ENCODE measurements at places on chromosomes 5 and 9. TPM values are rescaled to one million over a fixed set of nuclear protein-coding genes. Genes with fewer than 3 reads are reported as not detected.

SLC6A19 gene
- not detected for total RNA-seq

DNA sequence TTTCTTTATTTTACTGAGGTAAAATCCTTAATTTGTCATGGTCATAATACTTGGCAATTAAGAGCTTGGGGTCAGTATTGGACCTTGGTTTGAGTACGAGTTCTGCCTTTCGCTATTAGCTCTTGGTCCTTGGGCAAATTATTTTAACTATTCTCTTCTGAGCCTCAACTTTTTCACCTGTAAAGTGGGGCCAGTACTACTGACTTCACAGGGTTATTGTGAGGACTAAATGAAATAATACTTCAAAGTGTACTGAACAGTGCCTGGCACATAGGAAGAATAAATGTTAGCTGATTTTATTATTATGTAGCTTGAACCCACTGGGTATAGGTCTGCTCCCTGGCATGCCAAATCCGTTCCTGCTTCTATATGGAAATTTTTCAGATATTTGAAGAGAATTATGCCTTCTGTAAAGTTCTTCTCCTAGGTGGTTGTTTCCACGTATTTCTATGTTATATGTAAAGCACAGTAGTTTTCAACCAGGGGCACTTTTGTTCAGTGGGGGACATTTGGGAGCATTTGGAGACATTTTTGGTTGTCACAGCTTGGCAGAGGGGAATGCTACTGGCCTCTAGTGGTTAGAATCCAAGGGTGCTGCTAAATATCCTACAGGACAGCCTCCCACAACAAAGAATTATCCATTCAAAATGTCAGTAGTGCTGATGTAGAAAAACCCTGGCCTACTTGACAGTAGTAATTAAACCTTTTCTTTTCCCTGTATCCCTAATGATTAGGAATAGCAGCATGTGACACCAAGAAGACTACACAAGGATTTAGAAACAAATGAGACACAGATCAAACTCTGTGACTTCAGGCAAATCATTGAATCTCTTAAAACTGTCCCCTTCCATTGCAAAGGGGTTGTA lies 4.5 kb downstream of the RCL1 start:
- no peak for DNase-seq

PCDHGA1 gene
- total RNA-seq, result 0.41 TPM

DNA sequence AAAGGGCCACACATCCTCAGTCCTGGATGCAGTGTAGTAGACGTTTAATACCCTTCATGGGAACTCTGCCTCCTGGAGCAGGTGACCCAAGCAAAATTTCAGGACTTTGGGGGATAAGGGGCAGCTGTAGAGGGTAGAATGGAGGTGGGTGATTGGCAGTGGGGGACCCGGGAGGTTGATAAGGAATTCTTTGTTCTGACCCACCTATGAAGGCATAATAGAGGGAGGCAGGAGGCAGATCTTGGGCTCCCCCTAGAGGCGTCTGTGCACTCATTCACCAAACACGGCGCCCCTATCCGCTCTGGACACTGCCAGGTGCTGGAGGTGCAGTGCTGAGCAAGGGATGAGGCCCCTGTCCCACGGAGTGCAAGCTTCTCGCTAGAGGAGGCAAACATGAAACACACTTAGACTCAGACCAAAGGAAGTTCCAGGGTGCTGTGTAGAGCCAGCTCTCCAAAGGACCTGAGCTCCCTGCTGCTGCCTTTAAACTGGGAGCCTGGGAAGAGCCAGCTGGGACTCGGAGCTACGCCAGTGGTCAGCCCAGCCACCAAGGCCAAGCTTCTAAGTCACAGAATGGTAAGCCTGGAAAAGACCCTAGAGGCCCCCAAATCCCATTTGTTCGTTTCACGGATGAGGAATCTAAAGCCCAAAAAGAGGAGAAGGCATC lies 7.7 kb downstream of the IL17B start:
- no peak for DNase-seq

- DNase-seq, result no peak
Measured at GRCh38 chr9:137647096-137647714, 28.4 kb downstream of the EHMT1 start.

GRCh38 chr5:131482617-131483016 lies 152.4 kb downstream of the RAPGEF6 start:
- DNase-seq, result no peak

DNA sequence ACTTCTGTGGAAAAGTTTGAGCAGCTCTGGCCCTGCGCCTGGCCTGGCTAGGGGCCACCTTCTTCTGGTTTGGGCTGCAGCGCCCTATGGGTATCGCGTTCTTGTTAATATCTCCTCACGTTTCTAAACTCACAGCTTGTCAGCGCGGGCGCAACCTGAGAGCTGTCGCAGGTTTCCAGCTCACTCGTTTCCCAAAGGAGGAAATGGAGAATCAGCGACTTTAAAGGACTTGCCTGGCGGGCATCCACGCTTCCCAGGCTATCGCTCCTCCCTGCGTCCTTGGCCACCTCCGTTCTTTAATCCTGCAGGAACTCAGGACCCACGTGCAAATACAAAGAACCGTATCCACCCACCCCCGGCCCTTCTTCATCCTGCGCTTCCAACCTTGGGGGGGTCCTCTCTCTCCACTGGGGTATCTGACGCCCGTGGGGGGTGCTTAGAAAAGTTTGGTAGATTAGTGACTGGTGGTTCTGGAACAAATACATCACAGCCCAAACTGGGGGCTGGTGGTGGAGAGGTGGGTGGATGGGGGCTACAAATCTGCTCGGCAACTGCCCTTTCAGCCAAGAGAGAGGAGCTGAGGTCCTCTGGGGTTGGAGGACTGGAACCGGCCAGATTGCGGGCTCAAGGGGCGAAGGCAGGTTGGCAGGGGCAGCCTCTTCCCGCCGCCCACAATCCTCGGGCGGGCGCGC lies 578 bp upstream of the PSAT1 start:
- DNase-seq, result no peak

- no peak for DNase-seq
Measured at GRCh38 chr5:174616036-174616435, 108.3 kb upstream of the MSX2 start.

SLC1A1 gene
- 7.3 TPM for total RNA-seq

DNA sequence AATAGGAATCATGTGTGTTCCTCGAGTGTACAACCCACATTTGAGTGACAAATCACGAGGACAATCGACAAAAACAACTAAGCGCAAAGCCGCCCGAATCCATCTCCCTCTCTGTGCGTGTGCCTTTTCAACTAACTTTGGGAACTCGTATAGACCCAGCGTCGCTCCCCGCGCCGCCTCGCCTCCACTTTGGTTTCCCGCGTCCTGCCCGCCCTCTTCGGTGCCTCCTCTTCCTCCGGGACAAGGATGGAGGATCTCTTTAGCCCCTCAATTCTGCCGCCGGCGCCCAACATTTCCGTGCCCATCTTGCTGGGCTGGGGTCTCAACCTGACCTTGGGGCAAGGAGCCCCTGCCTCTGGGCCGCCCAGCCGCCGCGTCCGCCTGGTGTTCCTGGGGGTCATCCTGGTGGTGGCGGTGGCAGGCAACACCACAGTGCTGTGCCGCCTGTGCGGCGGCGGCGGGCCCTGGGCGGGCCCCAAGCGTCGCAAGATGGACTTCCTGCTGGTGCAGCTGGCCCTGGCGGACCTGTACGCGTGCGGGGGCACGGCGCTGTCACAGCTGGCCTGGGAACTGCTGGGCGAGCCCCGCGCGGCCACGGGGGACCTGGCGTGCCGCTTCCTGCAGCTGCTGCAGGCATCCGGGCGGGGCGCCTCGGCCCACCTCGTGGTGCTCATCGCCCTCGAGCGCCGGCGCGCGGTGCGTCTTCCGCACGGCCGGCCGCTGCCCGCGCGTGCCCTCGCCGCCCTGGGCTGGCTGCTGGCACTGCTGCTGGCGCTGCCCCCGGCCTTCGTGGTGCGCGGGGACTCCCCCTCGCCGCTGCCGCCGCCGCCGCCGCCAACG lies at the start of gene GPR150:
GPR150 (plus strand) TSS at position 58 of the 840 bp plus-strand sequence; CDS start at position 247, 189 bp downstream.
- DNase-seq, result no peak

ADRA1B gene
- 53.3 TPM for total RNA-seq

GADD45G gene
- total RNA-seq, result 19.3 TPM

DNA sequence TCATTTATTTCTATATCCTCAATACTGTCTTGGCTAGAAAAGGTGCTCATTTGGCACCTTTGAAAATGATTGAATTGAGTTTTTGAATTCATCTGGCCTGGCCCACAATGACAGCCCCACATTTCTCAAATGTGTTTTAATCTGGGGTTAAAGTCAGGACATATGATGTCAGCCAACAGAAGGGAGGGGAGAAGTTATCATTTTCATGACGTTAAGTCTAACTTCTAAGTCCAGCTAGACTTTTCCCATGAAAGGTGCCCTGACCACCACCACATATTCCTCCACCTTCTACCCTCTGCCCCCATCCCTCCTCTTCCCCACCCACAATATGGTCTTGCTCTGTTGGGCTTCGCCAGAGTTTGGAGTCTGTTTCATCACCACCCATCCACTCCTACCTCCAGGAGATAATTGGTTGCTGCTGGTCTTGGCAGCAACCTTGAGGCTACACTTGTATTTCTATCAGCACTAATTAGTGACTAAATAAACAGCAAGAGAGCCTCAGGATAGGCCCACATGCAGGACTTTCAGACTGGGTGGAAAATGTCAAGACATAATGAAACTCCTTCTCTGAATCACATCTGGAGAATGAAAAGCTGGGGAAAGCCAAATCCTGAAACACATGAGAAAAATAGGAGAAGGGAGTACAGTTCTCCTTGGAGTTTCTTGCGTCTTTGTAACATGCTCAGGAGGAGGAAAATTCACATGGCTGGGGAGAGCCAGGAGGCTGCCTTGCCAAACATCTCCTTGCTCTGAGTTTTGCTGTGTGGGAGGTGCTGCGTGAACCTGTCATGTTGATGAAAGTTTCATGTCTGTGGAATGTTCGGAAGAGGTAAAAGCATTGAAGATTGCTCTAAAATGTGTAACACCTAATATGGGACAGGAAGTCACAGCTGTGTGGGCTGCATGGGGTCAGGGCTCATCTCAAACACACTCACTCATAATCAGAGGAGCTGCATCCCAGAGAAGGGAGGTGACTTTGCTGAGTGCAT lies 544.7 kb upstream of the KLF4 start:
- DNase-seq, result no peak

DNA sequence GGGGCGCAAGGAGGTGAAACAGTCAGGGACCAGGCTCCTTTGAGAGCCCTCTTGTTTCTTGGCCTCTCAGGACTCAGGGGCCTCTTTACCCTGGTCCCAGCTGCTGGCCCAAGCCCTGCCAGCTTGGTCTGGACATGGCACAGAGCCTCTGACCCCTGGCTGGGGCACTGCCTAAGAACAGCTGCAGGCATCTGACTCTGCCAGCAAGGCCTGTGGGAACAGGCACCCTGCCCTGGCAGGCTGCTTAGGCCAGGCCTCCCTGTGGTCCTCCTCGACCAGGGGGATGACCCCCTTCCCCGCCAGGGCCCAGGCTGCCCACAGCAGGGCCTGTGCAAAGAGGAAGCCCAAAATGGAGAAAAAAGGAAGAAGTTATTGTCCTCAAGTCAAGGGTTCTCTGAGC lies 25.5 kb downstream of the OLFML2A start:
- DNase-seq, result no peak

- DNase-seq, result no peak
Measured at GRCh38 chr5:77944757-77945340, 168.7 kb upstream of the TBCA start.

MARCHF3 gene
- total RNA-seq, result 34.1 TPM

PCDH12 gene
- total RNA-seq, result 5.2 TPM

DNA sequence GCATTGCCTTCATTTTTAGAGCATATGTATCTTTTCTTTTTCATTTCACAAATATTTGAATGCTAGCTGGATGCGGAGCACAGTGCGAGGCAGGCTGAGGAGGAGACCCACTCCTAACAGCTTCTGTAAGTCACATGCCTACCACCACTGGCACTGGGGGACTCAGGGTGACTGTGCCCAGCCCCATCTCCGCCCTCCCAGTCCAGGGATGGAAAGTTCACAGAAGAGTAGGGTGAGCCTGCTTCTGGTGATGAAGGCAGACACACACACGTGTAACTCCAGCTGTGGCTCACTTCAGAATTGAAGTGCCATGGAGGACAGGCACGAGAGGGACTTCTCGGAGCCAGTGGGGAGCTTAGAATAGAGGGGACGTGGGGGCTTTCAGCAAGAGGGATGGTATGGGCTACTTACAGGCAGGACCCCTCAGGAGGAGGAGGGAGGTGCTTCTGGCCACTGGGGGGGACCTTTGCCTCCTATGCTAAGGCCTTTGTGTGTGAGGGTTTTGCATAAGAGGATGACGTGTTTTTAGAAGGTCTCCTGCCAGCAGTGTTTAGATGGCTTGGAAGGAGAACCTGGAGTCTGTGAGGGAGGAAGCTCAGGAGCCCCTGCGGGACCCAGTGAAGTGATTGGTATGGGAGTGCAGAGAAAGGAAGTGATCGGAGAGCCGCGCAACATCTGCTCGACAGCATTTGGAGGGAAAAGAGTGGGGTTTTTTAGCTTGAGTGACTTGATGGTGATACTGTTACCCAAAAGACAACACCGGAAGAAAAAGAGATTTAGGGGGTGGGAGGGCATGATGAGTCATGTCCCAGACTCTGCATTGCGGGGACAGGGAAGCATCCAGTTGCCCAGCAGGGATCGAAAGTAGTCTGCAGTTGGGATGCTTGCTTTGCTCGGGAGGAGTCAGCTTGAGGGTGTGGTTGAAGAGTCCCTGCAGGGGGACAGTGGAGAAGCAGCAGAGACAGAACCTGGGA lies 163.5 kb upstream of the OTULINL start:
- DNase-seq, result no peak

QSOX2 gene
- total RNA-seq, result 13.5 TPM

PCDHA4 gene
- total RNA-seq, result 0.78 TPM

PCDHGA2 gene
- total RNA-seq, result 8.5 TPM

DNA sequence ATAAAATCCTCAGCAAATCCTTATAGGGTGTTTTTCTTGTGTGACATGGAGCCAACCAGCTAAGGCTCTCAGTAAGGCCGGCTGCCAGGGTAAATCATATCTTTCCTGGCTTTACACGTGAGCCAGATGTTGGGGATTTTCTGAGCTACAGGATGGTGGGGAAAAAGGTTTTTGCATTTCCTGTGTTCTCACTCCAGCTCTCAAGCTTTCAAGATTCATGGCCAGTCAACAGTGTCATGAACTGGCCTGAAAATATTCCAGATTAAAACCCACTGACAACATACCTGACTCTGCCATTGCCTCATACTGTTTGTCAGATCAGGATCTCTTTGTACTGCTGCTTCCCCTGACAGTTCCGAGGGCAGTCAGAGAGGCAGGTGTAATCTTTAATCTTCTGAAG lies 306.9 kb downstream of the GLIS3 start:
- DNase-seq, result no peak

ABLIM3 gene
- 23.0 TPM for total RNA-seq

- no peak for DNase-seq
Measured at GRCh38 chr9:127751269-127752054, 16.4 kb upstream of the TOR2A start.

GRCh38 chr9:130930132-130930803 lies 8.8 kb downstream of the FIBCD1 start:
- DNase-seq, result no peak

DNA sequence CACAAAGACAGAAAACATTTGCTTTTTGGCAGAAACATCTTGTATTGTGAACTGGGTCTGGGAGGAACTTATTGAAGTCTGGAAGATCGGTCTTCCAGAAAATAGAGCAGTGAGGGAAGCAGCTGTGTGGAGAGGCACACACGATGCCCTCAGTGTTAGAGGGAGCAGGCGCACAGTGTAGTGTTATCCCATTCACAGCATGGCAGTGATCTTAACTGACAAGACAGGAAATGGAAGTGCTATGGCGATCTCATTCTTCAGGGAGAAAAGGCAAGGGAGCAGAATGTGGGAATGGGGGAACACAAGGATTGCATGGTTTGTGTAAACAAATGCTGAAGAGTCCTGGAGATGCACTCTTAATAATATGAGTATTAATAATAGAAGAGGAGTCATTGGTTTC lies 161.0 kb downstream of the PBX3 start:
- no peak for DNase-seq

- no peak for DNase-seq
Measured at GRCh38 chr9:9002826-9003583, 1203.4 kb upstream of the DMAC1 start.

- DNase-seq, result no peak
Measured at GRCh38 chr9:137721899-137722298, 103.1 kb downstream of the EHMT1 start.

Data from thoracic aorta (tissue), 2 donors.